HCT116 (cell line): ENCODE measurements at places on chromosomes 4 and X. TPM values are rescaled to one million over a fixed set of nuclear protein-coding genes. Genes with fewer than 3 reads are reported as not detected.

GRCh38 chrX:130024127-130024526 lies 41.7 kb downstream of the BCORL1 start:
- no peaks in the 10 kb centered on the region for H3K4me1 ChIP-seq
- H3K36me3 ChIP-seq = peaks cover 10% of the 10 kb centered on the region
- no peak overlapping the region for H3K4me3 ChIP-seq
- DNase-seq = peak; percentile 23

- no peak for DNase-seq
- no peaks in the 10 kb centered on the region for H3K36me3 ChIP-seq
- H3K4me1 ChIP-seq = peaks cover 3% of the 10 kb centered on the region; the same call in 1 of the 2 replicates
- H3K27ac ChIP-seq = no peak overlapping the region
- H3K4me3 ChIP-seq = no peak overlapping the region
Observed at GRCh38 chr4:38612646-38613414, 51.2 kb upstream of the KLF3 start.

The EXOC1L gene
- not detected for total RNA-seq

DNA sequence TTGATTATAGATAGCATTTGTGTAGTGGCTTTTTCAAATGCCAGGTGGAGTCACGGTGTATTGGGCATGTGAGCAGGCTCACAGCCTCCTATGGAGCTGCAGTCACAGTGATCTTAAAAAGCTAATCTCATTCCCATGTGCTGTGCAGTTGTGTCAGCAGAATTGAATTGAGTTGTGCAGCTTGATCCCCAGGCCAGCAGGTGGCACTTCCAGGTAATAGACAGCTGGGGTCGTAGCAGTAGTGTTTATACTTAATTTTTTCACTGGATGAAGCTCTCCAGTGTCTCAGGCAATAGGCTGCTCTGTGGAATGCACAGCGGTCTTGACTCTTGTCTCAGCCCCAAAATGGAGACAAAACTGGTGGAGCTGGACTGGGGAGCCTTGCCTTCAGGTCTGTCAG lies 1028.1 kb downstream of the SH3BGRL start:
- H3K27ac ChIP-seq = no peak overlapping the region
- DNase-seq = no peak
- H3K36me3 ChIP-seq = no peaks in the 10 kb centered on the region
- no peaks in the 10 kb centered on the region for H3K27me3 ChIP-seq
- H3K4me1 ChIP-seq = no peaks in the 10 kb centered on the region

The RIPPLY1 gene
- total RNA-seq = 0.27 TPM

The CFAP299 gene
- not detected for total RNA-seq

DNA sequence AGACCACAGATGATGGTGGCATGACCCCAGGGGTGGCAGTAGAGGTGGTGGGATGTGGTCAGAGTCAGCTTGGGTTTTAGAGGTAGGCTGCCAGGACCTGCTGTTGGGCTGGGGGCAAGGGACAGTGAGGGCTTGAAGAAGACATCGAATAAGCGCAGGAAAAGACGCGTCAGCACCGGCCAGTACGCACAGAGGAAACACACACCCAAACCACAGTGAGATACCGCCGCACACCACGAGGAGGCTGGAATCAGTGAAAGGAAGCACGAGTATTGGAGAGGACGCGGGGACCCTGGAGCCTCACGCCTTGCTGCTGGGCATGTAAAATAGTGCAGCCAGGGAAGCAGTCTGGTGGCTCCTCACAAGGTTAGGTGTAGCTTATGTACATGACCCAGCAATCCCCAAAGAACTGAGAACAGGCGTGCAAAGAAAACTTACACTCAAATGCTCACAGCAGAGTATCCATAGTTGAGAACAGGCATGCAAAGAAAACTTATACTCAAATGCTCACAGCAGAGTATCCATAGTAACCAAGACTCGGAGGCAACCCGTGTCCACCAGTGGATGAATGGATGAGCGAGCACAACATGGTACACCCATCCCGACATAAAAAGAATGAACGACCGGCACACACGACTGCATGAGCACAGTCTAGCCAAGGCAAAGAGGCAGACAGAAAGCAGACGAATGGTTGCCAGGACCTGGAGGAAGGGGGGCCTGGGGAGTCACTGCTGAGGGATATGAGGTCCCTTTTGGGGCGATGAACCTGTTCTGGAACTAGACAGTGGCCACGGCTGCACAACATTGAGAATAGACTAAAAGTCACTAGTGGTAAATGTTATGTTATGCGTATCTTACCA lies 13.3 kb downstream of the PDZD4 start:
- no peak for DNase-seq
- no peaks in the 10 kb centered on the region for H3K36me3 ChIP-seq
- H3K27me3 ChIP-seq = no peaks in the 10 kb centered on the region
- no peak overlapping the region for H3K4me3 ChIP-seq
- no peaks in the 10 kb centered on the region for H3K4me1 ChIP-seq

GRCh38 chrX:65874110-65874509 lies 165.8 kb downstream of the VSIG4 start:
- no peak overlapping the region for H3K27ac ChIP-seq
- no peaks in the 10 kb centered on the region for H3K27me3 ChIP-seq
- no peaks in the 10 kb centered on the region for H3K36me3 ChIP-seq

- DNase-seq = no peak
- no peak overlapping the region for H3K4me3 ChIP-seq
- no peaks in the 10 kb centered on the region for H3K36me3 ChIP-seq
- H3K4me1 ChIP-seq = no peaks in the 10 kb centered on the region
- no peak overlapping the region for H3K27ac ChIP-seq
Observed at GRCh38 chr4:39808231-39808749, 110.4 kb downstream of the UBE2K start.

DNA sequence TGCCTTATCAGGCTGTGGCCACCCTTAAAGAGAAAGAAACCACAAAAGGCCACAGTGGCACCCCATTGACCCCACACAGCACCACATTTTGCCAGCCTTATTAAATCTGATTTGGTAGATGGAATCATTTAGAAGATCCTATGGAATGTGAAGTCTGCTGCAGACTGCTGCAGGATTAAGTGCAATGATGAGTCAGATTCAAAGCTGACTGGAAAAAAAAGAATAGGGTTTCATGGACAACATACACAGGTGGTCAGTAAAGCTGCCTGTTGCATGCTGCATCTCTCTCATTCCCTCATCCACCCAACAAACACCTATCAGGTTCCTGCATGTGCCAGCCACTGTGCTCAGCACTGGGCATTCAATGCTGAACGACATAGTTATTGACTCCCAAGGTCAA lies 56.6 kb downstream of the CHST7 start:
- H3K4me3 ChIP-seq = no peak overlapping the region
- 0 out of 2 replicates have a peak, but pooled peaks cover 8% of the 10 kb centered on the region for H3K4me1 ChIP-seq
- H3K27ac ChIP-seq = no peak overlapping the region
- no peak for DNase-seq
- no peaks in the 10 kb centered on the region for H3K27me3 ChIP-seq

The HTN1 gene
- total RNA-seq = not detected

DNA sequence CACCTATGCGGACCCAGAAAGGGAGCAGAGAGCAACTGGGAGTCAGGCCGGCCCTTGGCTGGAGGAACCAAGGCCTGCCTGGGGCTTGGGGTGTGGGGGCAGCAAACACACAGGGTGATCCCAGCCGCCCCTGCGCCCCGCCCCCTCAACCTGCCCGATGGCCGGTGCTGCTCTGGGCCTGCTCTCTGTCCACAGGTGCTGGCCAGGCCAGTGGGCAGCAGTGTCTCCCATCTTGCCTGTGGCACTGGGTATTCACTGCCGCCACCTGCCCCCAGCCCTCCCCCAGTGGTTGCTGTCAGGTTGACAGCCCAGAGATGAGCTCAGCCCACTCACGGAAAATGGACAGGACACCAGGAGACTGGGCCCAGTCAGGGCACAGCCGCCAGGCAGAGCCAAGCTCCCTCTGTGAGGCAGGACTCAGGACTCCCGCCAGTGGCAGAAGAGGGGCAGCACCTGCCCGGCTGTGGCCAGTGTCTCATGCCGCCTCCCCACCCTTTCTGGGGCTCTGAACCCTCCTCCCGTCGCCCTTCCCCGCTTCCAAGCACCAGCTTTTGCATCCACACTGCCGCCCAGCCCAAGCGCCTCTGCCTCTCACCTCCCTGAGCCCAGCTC lies 4.7 kb downstream of the NKX1-1 start:
- no peaks in the 10 kb centered on the region for H3K36me3 ChIP-seq
- H3K27me3 ChIP-seq = no peaks in the 10 kb centered on the region
- no peaks in the 10 kb centered on the region for H3K4me1 ChIP-seq
- no peak for DNase-seq
